ENCODE measurements at places on chromosomes 2 and 18.

GRCh38 chr2:204625135-204625534, 79.9 kb downstream of the PARD3B start:
- no peak for DNase-seq

GRCh38 chr2:48126162-48126561, 219.9 kb upstream of the FBXO11 start:
- no peak for DNase-seq

DNA sequence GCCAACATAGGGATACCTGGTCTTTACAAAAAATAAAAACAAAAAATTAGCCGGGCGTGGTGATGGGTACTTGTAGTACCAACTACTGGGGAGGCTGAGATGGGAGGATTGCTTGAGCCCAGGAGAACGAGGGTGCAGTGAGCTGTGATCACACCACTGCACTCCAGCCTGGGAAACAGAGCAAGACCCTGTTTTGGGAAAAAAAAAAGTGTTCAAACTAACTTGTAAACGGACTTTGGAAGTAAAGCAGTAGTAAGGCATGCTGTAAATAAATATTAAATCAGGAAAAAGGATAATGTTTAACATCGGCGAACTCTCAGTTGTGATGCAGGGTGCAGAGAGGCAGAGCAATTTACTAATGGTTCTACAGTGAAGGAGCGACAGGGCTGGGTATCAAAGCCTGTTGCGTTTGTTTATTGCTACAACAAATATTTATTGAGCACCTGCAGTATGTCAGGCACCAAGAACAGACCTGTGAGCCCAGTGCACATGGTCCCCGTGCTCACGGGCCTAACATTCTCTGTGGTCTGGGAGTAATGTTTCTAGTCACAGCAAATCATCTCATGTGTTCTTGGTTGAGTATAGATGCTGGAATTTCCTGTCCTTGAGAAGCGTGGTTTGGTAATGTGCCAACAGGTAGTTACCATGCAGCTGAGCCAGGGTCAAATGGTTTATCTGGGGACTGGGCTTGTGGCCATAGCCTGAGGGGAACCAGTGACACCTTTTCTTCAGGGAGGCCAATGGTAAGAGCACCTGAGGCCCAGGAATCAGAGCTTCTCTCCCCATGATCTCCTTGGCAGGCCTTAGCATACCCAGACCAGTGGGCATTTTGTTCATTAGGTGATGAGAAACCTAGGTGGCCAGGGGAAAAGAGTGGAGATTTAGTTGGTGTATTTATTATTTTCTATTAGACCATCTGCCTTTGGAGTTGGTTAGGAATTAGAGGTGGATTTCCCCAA, 27.9 kb upstream of the GREB1 start:
- no peak for DNase-seq

DNA sequence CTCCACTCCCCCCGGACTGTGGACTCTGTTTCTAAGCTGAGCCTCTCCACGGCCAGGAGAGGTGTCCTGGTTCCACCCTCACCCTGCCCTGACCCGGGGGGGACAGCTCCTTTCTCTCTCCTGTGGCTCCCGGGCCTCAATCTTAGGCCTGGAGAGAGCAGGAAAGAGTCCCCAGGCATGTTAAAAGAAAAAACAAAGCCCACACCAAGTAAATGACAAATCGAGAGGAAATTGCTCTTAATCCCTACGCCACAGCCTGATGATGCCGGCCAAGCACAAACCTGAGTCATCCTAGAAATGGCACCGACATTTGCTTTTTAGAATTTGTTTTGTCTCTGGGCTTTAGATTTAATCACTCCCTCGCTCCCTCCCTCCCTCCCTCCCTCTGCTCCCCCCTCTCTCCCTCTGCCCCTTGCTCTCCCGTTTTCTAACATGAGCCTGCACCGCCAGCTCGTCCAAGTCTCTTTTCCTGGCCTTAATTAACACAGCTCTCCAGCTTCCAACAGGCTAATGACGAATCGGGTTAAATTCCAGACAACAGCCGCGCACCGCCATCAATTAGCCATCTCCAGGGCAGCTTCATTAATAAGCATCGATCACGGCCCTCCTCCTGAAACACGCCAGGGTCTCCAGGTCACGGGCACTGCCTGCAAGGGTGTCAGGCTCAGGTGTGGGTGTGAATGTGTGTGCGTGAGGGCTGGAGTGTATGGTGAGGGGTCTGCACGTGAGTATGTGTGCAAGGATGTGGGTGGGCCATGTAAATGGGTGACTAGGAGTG, 230.8 kb downstream of the CELF4 start:
- DNase-seq, result no peak

DNA sequence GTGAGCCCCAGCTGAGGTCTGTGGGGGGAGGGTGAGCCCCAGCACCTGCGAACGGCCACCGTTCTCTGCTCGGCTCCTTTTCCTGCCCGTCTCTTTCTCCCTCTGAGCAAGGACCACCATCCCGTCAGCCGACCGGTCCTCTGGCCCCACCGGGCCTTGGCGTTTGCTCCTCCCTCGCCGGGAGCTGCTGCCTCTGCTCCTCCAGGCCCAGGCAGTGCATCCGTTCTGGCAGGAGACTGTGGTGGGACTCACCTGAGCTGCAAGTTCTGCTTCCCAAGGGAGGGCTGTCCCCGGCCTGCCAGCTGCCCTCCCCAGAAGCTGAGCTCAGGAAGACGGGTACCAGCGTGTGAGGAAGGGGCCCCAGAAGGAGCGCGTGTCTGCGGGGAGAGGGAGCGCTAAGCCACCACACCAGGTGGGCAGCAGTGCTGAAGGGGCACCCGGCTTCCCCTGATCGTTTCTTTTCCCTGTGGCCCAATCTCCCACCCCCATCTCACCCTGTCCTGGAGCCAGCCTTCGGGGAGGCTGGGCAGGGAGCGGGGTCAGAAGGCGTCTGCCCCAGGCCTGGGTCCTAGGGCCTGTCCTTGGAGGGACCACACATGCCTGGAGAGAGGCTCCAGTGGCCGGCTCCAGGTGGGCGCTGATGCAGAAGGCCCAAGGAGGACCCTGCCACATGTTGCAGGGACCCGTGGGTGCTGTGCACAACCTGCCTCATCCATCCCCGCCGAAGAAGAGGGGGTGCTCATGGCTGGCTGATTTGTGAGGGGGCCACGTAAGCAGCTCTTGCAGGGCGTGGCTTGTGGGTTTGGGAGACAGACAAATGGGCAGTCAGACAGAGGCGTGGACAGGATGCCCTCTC, 2.5 kb upstream of the RTP5 start:
- DNase-seq, result no peak

DNA sequence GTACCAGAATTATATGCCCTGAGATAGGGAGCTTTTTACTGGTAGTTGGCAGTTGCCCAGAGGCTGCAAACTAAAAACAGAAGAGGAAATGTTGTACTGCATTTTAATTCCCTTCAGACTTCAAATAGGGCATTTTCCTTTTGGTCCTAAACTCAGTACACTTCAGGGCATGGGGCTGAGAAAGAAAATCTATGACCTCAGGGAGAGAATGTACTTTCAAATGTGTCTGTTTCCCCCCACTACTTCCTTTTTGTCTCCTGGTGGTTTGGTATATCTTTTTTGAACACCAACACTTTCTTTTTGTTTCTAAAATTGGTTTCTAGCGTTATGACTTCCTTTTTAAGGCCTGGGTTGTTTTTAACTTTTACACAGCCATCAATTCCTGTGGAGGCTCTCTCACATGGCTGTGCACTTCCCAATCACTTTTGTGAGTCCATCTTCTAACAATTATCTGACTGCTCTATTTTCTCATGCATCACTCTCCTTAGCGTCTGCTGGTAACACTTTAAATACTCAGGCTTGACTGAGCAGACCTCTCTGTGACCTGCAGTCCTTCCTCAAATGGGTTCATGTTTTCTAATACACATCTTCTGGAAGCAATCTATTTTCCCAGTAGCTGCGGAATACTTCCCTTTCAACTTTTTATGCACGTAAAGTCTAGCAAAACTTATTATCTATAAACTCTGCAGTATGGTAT, 596.0 kb downstream of the LRP1B start:
- no peak for DNase-seq

GRCh38 chr2:159151198-159152127, 135.0 kb downstream of the WDSUB1 start:
- DNase-seq, result no peak

- DNase-seq, result no peak
Measured at GRCh38 chr18:39647627-39648534, 2082.3 kb upstream of the CELF4 start.

Data from stimulated activated CD8-positive, alpha-beta memory T cell treated with anti-CD3 and anti-CD28 coated beads, Interleukin-4, amount 100 ng/mL, for 4 hours (primary cell).